ENCODE measurements at places on chromosomes 7 and 10.

GRCh38 chr7:98135984-98136383 lies 29.3 kb downstream of the LMTK2 start:
- DNase-seq, result no peak

- DNase-seq, result no peak
These were observed 11.6 kb downstream of the SLC29A4 start for GRCh38 chr7:5294169-5294987.

GRCh38 chr7:55531536-55531935 lies 40.8 kb downstream of the VOPP1 start:
- DNase-seq, result no peak

DNA sequence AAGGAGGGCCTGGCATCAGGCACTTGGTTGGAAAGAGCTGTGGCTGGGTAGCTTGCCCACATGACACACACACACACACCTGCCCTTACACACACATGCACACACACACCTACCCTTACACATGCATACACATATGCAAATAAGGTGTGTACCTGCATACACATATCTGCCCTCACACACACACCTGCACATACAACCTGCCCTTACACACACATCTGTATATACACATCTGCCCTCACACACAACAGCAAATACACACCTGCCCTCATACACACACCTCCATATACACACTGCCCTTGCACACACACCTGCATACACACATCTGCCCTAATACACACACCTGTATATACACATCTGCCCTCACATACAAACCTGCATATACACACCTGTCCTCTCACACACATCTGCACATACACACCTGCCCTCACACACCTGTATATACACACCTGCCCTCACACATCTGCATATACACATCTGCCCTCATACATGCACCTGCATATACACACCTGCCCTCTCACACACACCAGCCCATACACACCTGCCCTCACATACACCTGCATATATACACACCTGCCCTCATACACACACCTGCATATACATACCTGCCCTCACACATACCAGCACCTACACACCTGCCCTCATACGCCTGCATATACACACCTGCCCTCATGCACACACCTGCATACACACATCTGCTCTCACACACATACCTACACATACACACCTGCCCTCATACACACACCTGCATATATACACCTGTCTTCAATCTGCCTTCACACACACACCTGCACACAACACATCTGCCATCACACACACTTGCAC lies 82.9 kb downstream of the GRID1 start:
- DNase-seq, result no peak

DNA sequence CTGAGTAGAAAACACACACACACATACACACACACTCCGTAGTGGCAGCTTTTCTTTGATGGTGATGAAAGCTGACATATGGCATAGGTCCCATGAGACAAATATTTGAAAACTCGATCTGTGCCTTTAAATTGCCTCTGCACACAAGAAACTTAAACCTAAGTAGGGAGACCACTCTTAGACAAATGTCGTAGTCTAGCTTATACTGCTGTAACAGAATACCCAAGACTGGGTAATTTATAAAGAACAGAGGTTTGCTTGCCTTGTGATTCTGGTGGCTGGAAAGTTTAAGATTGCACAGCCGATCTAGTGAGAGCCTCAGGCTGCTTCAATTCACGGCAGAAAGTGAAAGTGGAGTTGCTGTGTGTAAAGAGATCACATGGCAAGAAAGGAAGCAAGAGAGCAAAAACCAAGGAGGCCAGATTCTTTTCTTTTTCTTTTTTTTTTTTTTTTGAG lies 489.4 kb upstream of the SORCS1 start:
- no peak for DNase-seq

DNA sequence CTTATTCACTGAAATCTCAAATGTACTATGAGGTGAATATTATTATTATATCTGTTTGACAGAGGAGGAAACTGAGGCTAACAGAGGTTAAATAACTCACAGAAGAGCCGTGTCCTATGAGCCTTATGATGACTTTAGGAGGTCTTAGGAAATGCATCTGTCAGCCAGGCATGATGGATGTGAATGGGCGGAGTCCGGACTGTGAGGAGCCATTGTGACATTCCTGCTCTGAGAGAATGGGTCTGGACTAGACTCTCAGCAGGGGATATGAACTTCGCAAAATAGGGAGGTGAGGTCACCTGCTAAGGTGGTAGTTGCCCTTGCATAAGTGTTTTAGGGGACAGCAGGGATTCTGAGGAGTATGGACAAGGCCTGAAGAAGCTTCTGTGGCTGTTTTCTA lies 153.6 kb downstream of the TMEM178B start:
- DNase-seq, result no peak

- no peak for DNase-seq
These were observed 12.5 kb upstream of the PLEKHS1 start for GRCh38 chr10:113739031-113739430.

DNA sequence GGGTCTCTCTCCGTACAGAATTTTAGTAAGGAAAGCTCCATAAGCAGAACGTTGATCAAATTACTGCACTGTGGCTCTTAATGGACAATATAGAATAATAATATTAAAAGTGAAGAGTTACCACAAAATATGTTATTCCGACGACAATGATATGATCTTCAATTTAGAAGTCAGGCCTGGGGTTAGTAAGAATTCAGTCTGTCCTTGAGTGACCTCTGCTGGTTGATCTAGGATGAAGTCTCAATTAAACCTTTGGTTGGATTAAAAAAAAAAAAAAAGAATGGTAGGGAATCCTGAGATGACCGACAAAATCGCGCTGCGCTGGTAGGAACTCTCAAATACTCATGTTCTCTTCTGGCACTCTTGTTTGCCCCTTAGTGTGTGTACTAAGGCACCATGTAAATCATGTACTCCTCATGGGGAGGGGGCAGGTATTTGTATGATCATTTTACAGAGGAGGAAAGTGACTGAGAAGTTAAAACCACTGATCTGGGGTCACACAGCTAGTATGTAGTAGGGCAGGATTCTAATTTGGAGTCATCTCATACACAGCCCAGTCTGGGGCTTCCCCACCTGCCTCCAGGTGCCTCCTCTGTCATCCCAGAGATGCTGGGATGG lies 161.3 kb upstream of the NPVF start:
- peak; percentile 49 for DNase-seq

DNA sequence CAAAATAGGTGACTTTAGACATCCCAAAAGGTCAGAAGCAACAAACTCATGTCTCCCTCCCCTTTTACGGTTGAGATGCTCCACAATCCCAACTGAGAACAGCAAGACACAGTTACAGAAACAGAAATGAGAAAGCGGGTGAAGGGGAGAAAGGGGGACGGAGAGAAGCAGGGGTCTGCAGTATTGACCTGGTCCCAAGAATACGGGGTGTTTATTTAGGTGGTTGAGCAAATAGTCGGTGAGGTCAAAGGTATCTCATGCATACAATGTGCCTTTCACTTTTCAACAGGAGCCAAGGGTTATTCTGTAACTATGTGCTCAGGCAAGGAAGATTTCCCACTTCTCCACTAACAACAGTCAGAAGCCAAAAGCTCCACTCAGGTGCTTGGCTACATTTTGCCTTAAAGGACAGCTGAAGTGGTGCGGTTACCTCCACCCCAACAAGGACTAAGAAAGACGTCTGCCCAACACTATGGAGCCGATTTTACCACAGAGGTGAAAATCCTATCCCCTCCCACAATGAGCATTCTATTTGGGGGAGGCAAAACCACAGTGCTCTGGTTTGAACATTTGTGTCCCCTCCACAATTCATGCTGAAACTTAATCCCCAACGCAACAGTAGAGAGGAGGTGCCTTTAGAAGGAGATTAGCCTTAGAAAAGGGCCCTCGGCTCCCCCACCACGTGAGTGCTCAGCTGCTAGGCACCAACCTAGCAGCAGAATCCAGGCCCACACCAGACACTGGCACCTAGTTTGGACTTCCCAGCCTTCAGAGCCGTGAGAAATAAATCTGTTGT lies 77.9 kb downstream of the PARD3 start:
- DNase-seq, result no peak

DNA sequence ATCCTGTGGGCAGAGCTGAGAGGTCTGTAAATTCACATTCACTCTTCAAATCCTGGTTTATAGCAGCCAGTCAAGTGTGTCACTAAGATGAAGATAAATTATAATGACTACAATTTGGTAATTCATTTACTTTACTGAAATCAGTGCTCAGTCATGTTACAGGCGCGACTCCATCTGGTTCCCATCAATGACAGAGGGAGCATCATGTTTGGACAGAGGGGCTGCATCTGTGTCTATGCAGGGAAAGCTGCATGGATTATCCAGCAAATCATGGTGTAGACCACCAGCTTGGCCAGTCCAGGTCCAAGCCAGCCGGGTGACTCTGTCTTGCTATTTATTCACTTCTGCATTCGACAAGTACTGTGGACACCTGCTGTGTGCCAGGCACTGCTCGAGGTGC lies 214.1 kb upstream of the ZNF32 start:
- DNase-seq, result no peak

GRCh38 chr7:53048638-53049037 lies 13.2 kb downstream of the POM121L12 start:
- no peak for DNase-seq

- no peak for DNase-seq
These were observed 11.2 kb downstream of the EMX2 start for GRCh38 chr10:117553815-117554172.

- no peak for DNase-seq
These were observed 156.3 kb upstream of the SEMA3C start for GRCh38 chr7:81075150-81075549.

- no peak for DNase-seq
These were observed 19.1 kb downstream of the GPRIN2 start for GRCh38 chr10:46537309-46537708.

- DNase-seq, result no peak
These were observed 104.1 kb upstream of the KCNMA1 start for GRCh38 chr10:77741746-77742145.

- DNase-seq, result no peak
These were observed 16.7 kb upstream of the SYPL1 start for GRCh38 chr7:106128836-106129235.

GRCh38 chr7:3459111-3459510 lies 158.1 kb downstream of the SDK1 start:
- no peak for DNase-seq

GRCh38 chr10:43906490-43906889 lies 257.8 kb upstream of the ZNF32 start:
- no peak for DNase-seq

- DNase-seq, result no peak
These were observed 21.8 kb downstream of the SLC35G1 start for GRCh38 chr10:93915598-93915997.

- no peak for DNase-seq
These were observed 1075.3 kb downstream of the XPNPEP1 start for GRCh38 chr10:108848046-108848445.

GRCh38 chr7:141360803-141361202 lies 190.4 kb upstream of the AGK start:
- DNase-seq, result no peak

GRCh38 chr7:150852371-150852905 lies at the start of gene AOC1:
AOC1 (plus strand) TSS chr7:150852517; CDS start chr7:150856471, 3,954 bp downstream.
- DNase-seq, result no peak

DNA sequence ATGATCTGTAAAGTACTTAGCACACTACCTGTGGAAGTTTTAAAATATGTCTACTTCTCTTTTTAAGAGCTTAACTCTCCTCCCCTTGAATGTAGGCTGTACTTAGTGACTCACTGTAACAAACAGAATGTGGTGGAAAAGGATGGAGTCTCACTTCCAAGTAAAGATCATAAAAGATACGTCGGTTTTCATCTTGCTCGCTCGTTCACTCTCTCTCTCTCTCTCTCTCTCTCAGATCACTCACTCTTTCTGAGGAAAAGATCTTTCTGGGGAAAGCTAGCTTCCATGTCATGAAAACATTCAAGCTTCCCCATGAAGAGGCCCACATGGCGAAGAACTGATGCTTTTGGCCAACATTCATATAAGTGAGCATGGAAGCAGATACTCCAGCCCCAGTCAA lies 5.5 kb downstream of the CHUK start:
- DNase-seq, result no peak

DNA sequence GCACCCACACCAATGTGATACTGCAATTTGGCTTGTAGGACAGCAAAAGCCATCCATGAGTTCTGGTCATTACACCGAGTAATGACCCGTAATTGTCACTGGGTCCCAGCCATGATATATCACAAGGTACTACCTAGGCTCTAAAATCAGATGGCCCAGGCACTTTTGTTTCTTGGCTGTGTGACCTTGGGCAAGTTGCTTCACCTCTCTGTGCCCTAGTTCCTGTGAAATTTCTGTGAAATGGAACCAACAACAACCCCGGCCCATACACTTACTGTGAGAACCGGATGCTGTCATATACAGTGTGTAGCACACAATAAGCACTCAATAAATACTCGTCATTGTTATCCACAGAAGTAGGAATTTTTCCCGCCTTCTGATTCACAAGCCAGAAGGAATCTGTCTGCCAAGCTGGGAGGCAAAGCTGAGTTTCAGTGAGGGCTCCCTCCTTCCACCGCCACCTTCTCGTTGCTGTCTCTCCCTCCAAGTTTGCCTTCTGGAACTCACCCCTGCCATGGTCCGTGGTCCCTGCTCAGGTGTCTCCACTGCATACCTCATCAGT lies 6.4 kb upstream of the CYTH3 start:
- DNase-seq, result no peak

DNA sequence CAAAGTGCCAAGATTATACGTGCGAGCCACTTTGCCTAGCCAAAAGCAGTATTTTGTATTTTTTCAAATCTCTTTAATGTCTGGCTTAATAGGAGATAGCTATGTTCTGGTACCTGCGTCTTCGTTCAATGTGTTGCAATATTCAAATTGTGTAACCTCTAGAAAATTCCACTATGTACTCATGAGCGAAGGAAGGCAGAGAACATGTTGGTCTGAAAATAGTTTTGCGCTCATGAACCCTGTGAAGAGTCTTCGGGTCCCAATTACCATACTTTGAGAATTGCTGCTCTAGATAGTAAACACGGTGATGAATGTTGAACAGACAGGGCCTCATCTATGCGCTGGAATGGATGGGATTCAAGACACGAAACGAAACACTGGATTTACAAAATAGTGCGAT lies 2.7 kb upstream of the SUV39H2 start:
- DNase-seq, result no peak

- no peak for DNase-seq
These were observed 124.4 kb downstream of the TACC2 start for GRCh38 chr10:122113161-122113944.

GRCh38 chr7:14959339-14959738 lies 56.8 kb upstream of the DGKB start:
- DNase-seq, result no peak

- DNase-seq, result no peak
These were observed 209.1 kb upstream of the VWC2 start for GRCh38 chr7:49564379-49564714.

DNA sequence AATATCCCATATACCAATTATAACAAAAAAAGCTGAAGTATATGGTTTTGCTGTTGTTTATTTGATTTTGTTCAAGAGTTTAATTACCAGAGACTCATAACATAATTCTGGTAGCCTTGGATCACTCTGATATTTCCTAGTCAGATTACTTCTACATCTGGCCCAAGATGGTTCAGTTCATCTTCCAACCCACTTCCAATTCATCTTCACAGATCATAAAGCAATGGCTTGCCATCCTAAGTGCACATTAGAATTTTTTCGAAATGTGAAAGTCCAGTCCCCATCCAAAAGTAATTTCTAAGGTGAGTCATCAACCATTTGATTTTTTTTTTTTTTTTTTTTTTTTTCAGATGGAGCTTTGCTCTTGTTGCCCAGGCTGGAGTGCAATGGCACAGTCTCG lies 8.0 kb upstream of the HIBADH start:
- no peak for DNase-seq

Data from NCI-H1930 (cell line).